ENCODE measurements at places on chromosomes 7 and 10. TPM values are rescaled to one million over a fixed set of nuclear protein-coding genes. Genes with fewer than 3 reads are reported as not detected.

DNA sequence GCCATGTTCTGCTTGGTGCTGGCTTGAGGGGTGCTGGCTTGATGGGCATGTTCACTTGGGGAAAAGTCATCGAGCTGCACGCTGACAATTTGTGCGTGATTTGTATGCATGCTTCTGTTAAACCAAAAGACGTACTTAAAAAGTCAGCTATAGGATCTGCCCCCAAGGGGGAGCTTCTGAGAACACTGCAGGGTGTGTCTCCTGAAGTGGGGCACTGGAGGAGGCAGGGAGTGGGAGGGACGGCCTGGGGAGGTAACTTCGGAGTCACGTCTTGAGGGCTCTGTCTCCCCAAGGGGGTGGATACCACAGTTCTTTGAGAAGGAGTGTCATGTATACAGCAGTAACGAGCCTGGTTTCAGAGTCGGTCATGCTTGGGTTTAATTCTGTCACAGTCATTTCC lies 406.5 kb downstream of the PLXNA4 start:
- DNase-seq, result no peak

ACTL6B gene
- 2.1 TPM for total RNA-seq

GRCh38 chr7:75616421-75617167 lies 122.1 kb downstream of the HIP1 start:
- DNase-seq, result no peak

- no peak for DNase-seq
These were observed 135.7 kb upstream of the MGMT start for GRCh38 chr10:129331207-129331838.

JCAD gene
- 5.2 TPM for total RNA-seq

- no peak for DNase-seq
These were observed 572.1 kb upstream of the POM121L12 start for GRCh38 chr7:52463341-52463740.

- no peak for DNase-seq
These were observed 53.2 kb downstream of the A1CF start for GRCh38 chr10:50832171-50832751.

FBXL13 gene
- total RNA-seq, result 1.2 TPM

ATRNL1 gene
- 17.6 TPM for total RNA-seq

DNA sequence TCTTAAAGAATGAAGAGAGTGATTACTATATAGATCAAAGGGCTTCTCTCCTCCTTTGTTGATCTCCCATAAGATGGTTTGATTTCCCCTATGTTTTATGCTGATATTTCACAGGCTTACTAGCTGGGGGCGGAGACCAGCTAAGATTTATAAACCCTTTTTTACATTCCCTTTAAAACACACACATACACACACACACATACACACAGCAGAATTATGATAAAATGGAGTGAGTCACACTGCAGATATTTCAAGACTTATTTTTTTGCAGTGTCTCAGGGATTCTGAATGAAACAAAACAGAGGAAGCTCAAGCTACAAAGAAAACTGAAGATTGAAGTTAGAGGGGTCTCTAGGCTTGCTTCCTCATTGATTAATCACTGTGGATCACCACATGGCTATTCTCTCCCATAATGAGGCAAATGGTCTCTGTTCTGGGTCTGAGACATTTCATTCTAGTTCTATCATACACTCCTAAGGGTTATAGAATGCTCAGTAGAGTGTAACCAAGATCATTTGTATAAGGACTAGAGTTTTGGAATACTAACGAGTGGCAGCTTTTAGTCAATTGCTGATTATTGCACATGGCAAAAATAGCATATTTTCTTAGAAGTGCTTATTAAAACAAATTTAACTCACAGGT lies 18.6 kb downstream of the INA start:
- no peak for DNase-seq

IL2RA gene
- not detected for total RNA-seq

NEBL gene
- total RNA-seq, result 10.5 TPM

GRCh38 chr7:101973130-101973529 lies 155.7 kb downstream of the CUX1 start:
- DNase-seq, result no peak

- no peak for DNase-seq
These were observed 41.2 kb downstream of the LRRC18 start for GRCh38 chr10:48898426-48898825.

DNA sequence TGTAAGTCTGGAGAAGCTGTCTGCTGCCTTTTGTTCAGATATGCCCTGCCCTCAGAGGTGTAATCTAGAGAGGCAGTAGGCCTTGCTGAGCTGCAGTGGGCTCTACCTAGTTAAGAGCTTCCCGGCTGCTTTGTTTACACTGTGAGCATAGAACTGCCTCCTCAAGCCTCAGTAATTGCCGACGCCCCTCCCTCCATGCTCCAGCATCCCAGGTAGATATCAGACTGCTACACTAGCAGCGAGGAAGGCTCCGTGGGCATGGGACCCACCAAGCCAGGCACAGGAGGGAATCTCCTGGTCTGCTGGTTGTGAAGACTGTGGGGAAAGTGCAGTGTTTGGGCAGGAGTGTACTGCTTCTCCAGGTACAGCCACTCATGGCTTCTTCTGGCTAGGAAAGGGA lies 26.4 kb upstream of the CXCL12 start:
- no peak for DNase-seq

SHTN1 gene
- total RNA-seq, result 13.9 TPM

STEAP1B gene
- total RNA-seq, result 8.7 TPM

GRCh38 chr7:83452256-83452655 lies 196.7 kb downstream of the SEMA3E start:
- no peak for DNase-seq

DNA sequence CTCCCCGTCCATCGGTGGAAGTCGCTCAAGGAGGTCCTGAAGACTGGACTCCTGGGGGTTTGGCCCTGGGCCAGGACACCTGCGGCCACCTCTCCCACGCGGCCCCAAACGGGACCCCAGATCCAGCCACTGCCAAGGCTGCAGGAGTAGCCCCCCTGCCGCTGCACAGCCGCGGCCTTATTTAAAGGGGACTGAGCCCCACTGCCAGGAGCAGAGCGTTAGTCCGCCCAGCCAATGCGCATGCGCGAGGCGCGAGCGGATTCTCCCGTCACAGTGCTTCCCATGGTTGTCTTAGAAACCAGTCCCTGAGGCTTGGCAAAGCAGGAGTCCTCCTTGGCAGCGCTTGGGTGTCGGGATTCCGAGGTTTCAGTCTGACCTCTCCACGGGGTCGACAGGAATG lies 320.0 kb downstream of the ZNF716 start:
- no peak for DNase-seq

TRPV5 gene
- not detected for total RNA-seq

GPR15LG gene
- total RNA-seq, result not detected

DNA sequence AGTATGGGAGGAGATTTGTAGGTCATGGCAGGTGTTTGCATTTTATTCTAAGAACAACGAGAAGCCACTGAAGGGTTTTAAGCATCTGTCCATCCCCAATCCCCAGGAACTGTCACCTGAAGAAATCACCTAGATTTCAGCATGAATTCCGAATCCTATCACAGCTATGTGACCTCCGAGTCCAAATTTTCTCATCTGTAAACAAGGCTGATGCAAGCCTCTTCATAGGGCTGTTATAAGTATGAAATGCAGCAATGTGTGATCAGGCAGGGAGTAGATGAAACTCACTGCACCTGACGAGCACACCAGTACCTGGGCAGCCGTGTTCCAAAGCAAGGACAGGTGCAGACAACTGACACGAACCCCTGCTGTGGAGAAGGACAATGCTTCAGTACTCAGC lies 14.0 kb downstream of the HABP2 start:
- DNase-seq, result no peak

DNA sequence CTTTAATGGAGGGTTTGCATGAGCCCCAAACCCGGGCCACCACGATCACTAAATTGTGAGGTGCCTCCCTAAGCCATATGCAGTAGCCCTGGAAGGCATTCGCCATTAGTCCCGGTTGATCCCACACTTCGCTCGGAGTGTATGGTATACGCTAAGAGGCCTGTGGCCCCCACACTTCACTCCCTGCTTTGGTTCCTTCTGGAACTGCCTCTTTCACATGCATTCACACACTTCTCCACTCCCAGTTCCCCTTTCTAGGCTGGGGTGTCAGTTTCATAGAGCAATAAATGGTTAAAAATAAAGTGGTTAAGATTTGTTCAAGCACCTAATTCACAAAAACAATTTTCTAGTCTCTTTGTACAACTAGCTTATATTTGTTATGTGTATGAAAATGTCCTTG lies 212.1 kb upstream of the KCND2 start:
- DNase-seq, result no peak

TSPAN33 gene
- total RNA-seq, result 47.1 TPM

GRCh38 chr10:49844775-49845595 lies 82.9 kb upstream of the OGDHL start:
- DNase-seq, result no peak

GRCh38 chr7:31957090-31957720 lies 113.0 kb downstream of the PDE1C start:
- no peak for DNase-seq

- DNase-seq, result no peak
These were observed 57.0 kb downstream of the HIPK2 start for GRCh38 chr7:139720705-139721231.

ANKRD2 gene
- not detected for total RNA-seq

EGR2 gene
- 2.1 TPM for total RNA-seq

FAM237B gene
- total RNA-seq, result not detected

DNA sequence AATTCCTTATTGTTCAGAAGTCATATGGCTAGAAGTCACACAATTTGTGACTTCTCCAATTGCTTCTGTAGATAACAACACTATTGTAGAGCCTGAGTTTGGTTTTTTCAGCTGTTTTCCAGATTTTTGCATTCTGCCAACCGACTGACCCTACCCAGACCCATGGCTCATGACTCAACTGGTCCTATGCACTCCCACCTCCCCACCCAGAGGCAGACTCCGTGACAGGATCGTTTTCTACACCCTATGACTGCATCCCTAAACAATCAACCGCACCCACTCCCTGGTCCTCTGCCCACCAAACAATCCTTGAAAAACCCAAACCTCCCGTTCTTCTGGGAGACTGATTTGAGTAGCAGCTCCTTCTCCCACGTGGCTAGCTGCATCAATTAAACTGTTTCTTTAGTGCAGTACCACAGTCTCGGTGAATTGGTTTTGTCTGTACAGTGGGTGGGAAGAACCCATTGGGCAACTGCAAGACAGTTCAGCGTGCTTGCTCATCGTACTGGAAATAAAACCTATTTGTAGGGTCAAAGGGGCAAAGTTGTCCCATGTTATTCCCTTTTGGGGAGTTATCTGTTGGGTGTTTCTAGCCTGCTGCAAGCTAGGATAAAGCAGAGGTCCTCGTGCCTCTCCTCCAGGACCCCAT lies 150.3 kb upstream of the FAM20C start:
- DNase-seq, result no peak

NAT16 gene
- total RNA-seq, result 0.84 TPM

DNA sequence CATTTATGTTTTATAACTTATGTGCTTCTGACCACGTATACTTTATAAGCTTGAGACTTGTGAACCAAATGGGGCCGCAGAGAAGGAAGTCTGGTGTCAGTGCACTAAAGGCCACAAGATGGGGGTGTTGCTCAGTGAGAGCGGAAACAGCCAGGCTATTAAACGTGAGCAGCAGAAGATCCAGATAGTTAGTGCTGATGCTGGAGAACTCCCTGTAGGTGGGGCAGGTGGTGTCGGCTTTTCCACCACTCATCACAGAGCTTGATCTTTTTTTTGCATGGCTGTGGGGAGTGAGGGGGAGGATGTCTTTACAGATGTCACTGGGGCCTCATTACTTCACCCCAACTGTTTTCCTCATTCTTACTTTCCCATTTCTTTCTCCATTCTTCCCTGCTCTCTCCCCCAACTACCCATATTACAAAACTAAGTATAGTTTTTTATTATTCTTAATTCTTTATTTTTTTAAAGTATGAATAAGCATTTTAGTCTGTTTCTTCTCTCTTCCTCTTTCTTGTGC lies 34.7 kb downstream of the ACADSB start:
- peak; percentile 70 for DNase-seq

DNA sequence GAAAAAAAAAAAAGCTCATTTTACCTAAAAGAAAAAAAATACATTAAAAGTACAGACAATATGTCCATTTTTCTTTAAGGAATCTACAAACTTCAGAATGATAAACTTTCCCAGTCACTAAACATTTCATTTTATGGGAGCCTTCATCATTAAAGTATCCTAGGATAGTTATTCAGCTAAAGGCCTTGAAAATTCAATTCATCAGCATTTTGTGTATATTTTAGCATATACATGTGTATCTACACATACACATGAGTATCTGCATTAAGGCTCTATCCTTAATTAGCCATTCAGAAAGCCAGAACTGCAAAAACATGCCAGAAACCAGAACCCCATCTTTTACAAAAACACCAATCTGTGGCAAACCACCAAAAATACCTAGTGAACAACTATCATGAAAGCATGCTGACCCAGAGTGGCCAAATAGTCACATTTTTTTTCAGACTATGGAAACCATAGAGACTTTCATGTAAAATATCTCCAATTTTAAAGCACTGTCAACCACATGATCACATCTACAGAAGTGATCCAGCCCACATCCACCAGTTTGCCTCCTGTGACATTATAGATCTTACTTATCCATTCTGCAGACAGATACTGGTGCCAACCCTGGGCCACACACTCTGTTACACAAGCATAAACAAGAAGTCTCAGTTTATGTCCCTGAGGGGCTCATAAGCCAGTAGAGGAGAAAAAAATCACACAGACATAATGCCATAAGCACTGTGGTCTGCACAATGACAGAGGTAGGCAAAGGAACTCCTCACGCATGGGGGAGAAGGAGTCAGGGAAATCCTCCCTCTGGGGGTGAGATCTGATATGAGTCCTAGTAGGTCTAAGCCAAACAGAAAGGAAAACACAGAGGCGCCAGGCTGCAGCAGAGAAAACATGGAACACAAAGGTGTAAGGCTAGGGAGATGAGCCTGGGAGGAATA lies 79.2 kb downstream of the SRPK2 start:
- no peak for DNase-seq

GRCh38 chr10:124849111-124849773 lies 47.6 kb downstream of the ABRAXAS2 start:
- no peak for DNase-seq

MYOZ1 gene
- 2.7 TPM for total RNA-seq

ERVW-1 gene
- not detected for total RNA-seq

- DNase-seq, result no peak
These were observed 43.5 kb downstream of the VWA2 start for GRCh38 chr10:114282526-114282925.

DNA sequence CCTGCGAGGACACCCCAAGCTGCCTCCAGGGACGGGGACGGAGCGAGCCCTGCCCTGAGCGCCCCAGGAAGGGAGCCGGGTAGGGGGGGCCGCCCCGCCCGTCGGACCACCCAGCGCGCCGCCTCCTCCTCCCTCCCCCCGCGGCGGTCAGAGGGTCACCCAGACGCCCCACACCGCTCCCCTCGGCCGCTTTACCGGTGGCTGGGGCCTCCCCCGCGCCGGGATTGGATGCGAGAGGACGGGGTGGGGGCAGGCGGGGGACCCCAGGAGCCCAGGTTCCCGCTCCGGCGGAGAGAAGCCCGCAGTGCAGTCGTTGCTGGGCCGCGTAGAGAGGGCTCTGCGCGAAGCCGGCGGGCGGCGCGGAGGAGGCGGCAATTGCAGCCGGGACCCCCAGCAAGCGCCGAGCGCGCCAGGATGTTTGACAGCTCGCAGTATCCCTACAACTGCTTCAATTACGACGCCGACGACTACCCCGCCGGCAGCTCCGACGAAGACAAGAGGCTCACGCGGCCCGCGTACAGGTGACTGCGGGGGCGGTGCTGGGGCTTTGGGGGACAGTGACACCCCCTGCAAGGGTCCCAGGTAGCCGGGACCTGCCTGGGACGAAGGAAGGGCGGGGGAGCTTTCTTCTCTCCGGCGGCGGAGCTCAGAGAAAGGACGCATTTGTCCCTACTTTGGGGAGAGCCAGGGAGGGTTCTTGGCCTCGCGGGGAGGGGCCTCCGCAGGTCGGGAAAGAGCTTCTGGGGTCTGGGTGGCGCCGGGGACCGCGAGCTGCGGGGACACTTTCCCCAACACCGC lies at the start of gene FOXL3:
FOXL3 (plus strand) TSS at position 415 of the 798 bp plus-strand sequence; CDS start at position 415, 0 bp downstream.
- peak; percentile 65 for DNase-seq

Data from H1 (cell line).